ENCODE measurements at places on chromosomes 7 and 10.

DNA sequence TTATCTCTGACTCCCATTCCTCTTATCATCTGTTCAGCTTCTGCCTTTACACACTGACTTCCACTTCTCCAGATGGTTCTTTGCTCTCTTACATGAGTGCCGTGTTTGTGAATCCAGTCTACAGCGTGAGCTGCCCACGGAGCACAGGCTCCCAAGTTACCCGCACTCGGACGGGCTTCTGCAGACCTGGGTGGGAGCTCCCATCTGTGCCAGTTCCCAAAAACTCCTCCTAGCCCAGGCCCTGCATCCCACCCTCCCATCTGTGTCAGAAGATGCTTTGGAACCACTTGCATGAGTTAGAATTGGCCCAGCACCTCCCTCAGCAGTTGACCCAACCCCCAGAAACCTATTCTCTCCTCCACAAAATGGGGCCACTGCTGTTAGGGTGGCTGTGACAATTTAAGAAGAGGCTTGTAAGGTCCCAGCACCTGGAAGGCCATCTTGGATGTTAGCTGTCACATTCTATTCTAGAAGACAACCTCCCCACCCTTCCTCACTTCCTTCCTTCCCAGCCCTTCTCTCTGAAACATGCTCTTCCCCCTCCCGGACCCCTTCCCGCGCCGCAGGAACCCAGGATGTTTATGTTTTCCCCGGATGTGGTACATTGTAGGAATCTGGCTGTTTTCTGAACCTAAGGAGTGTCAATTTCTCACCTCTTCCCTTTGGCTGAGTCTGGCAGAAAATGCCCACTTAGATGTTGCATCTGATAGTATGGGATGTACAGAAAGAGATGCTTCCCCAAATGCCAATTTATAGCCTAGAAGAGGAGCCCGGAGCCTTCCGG, 79.2 kb downstream of the CCDC3 start:
- no peak for DNase-seq

- no peak for DNase-seq
Measured at GRCh38 chr7:4270941-4271715, 411.0 kb upstream of the FOXK1 start.

DNA sequence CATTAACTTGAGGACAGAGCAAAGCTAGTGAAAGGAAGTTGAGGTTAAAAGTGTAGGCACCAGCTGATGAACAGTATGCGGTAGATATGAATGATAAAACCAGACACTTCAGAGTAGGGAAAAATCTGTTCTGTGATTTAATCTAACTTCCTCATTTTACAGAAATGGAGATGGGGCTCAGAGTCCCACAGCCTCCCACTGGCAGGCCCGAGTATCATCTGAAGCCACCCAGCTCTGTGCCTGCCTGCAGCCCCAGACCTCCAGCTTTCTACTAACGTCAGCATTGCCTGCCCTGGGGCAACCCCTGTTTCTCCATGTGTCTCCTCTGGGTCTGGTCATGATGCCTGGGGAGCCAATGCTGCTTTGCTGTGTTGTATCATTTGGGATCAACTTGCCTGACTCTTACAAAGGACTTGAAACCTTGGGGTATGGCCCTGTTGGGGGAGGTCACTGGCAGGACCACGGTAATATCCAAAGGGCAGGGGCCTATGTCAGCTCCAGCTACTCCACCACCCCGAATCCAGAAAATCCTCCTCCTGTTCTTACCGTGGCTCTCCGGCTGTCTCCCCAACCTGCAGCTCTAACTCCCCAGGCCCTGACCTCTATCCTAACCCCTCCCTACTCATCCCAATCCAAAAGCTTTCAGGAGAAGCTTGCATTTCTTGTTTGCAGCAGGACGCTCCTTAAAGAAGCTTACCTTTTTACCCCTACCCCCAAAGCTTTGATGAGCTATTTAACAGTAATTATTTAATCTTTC, 56.2 kb upstream of the NPY start:
- no peak for DNase-seq

DNA sequence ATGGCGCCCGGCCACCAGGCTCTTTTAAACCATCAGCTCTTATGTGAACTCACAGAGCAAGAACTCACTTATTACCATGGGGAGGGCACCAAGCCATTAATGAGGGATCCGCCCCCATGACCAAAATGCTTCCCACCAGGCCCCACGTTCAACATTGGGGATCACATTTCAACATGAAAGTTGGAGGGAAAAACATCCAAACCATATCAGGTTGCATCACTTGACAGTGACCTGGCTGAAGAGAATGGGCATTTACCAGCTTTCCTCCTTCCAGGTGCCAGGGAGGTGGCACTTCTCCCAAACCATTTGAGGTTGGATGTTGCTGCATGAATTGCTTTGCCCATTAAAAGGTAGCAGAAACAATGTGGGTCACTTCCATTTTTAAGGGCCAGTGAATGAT, 115.6 kb upstream of the TNS3 start:
- DNase-seq = no peak

GRCh38 chr7:104852386-104852785, 161.6 kb upstream of the KMT2E start:
- DNase-seq = no peak

DNA sequence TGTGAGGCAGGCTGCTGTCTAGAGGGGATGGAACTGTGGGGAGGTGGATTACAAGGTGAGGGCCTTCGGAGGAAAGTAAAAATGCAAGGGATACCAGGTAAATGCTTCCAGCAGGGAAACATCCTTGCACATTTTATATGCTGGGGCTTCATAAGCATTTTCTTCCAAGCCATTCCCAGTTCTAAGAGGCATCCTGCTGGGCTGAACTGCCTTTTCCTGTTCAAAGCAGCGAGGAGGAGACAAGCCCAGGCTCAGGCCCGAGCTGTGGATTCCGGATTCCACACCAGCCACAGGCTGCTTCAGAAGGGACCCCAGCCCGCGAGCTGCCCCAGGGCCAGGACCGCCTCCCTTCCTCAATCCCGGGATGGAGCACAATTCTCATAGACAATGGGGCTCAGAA, 249.7 kb downstream of the TNS3 start:
- no peak for DNase-seq

- DNase-seq = peak; percentile 53
Measured at GRCh38 chr10:30059209-30060107, at the start of gene JCAD. JCAD (minus strand) TSS chr10:30059586; CDS start chr10:30047812, 11,774 bp downstream.

DNA sequence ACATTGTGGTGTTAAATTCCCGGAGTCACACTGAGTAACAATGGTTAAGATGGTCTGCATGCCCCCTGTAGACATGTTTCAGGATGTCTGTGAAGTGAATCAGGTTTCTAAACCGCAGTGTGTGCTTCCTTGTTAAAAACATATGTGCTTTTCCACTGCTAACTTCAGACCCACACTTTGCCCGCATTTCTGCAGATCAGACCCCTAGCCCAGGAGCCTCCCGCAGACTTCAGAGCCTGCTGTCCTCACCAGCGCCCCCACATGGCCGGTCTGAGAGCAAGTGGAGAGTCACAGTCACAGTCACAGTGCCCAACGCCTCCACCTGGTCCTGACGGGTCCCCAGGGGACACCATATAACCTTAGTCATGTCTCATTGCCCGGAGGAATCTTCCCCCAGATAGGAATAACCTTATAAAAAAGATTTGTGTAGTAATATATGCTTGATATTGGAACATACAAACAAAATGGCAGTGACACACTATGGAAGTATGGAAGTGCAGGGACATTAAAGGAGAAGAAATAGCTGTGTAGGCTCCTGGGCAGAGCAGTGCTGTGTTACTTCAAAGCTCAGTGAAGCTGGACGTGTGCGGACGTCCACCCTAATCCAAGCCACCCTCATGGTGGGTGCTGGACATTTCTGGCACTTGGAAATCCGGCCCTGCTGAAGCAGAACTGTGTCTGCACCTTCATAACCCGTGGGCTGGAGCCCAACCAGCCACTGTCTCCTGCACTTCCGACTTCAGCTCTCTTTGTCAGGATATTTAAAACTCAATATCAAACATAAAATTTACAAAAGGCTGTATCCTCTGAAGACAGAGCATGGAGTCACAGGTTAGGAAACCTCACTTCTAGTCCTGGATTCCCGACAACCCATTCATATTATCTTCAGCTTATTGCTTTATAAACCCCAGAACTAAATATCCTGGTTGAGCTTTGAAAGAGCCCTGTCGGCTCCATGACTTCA, 29.0 kb downstream of the GSTO2 start:
- no peak for DNase-seq

- DNase-seq = no peak
Measured at GRCh38 chr10:103612462-103613365, 119.2 kb downstream of the NEURL1 start.

Measured in stimulated activated CD8-positive, alpha-beta memory T cell treated with anti-CD3 and anti-CD28 coated beads, Interleukin-2, amount 100 ng/mL, for 48 hours (primary cell).